Right hindlimb (tissue), 1 donor: ENCODE measurements at places on chromosomes 2 and 18.
A peak's percentile ranks its signal among the peaks of the same experiment; 100 is the strongest.

- no peak for DNase-seq
Observed at GRCh38 chr2:15377202-15377601, 183.9 kb downstream of the NBAS start.

- DNase-seq = no peak
Observed at GRCh38 chr18:76479351-76480238, 15.4 kb downstream of the ZNF516 start.

- DNase-seq = no peak
Observed at GRCh38 chr2:66872986-66873754, 438.2 kb downstream of the MEIS1 start.

DNA sequence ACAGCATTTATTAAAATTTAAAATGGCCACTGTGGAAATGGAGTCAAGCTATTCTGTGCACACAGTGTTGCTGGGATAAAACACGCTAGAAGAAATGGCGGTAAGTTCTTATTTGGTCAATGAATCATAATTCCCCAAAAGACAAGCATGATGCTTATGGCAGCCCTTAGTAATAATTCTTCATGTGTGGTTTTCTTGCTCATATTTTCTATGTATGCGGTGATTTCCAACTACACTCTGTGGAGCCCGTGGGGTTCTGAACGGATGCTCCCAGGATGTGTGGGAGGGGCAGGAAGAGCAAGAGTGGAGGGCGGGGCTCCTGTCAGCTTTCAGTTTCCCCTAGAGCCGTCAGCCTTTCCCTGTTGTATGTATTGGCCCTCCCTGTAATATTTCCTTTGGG is 91.7 kb upstream of the RMDN2 start:
- no peak for DNase-seq

- DNase-seq = peak; percentile 74
Observed at GRCh38 chr2:43210467-43211303, 15.7 kb downstream of the ZFP36L2 start.

GRCh38 chr2:64228126-64228678 is 84.0 kb upstream of the PELI1 start:
- peak; percentile 92 for DNase-seq

GRCh38 chr2:127401757-127402695 is 14.3 kb upstream of the MAP3K2 start:
- no peak for DNase-seq

DNA sequence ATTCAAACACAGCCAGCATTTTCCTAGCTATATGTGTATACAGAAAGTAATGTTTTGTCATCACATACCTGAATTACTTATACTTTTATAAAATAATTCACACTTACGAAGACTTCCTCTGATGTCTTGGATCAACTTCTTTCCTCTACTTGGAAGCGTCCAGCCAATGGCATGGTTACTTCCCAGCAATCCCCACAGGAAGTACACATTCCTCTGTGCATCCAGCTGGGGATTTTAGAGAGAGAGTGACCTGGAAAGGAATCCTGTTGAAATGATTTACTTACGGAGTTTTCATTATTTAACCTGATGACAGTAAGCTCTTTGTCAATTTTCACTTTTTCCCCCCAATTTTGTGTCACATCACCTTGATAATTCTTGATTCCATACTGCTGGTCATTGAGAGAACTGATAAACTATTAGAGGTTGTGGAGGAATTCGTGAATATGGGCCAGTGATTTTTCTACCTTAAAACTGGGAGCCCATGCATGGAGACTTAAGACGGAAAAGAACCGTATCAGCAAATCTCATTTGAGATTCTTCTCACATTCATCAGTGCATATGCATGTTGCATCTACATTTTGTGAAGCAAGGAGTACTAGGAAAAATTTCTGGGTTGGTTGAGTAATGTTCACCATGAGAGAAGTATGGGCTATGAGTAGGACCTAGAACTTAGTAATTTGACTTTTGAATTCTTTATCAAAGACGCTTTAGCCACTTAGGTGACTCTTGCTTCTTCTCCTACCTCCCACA is 9.0 kb upstream of the IL18R1 start:
- DNase-seq = no peak

DNA sequence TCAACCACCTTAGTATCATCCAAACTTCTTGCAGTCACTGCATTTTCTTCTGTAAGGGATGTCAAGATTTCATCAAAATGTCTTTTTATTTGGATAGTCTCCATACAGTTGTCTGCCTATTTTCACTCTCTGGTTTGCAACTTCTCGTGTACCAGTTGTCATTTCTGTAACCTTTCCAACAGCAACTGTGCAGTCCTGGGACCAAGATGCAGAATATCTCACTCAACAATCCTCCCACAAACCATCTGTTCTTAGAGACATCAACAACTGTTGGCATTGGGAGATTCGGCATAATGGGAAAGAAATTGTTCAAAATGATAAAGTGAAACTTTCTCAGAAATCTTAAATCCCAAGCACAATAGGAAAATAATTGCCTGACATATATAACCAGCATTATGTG is 933.6 kb upstream of the SLC39A10 start:
- DNase-seq = no peak

DNA sequence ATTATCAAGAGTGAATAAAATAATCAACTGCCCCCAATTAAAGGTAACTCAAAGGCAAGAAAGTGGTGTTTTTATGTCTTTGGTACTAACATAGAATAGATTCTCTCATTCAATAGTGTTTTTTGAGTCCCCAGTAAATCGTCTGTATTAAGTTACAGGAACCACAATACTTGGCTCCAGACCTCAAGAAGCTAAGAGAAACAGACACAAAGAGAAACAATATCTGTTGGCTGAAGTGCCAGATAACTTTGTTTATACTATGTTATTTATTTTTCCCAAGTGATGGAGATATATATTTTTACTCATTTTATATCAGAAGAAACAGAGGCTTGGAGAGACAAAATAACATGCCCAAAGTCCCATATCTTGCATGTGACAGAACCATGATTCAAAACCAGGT is 201.7 kb upstream of the HNRNPA3 start:
- DNase-seq = no peak

DNA sequence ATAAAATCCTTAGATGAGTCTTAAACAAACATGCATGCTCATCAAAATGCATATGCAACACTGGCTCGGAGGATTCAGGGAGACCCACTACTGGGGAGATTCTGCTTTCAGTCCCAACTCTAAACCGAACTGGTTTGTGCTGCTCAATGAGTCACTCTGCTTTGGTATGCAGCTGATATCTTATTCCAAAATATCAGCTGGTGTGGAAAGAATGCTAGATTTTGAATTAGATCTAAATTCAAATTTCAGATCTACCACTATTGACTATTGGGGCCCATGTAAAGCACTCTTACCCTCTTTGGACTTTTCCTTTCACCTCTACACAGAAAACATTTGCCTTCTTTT is 39.2 kb upstream of the TTN start:
- no peak for DNase-seq

DNA sequence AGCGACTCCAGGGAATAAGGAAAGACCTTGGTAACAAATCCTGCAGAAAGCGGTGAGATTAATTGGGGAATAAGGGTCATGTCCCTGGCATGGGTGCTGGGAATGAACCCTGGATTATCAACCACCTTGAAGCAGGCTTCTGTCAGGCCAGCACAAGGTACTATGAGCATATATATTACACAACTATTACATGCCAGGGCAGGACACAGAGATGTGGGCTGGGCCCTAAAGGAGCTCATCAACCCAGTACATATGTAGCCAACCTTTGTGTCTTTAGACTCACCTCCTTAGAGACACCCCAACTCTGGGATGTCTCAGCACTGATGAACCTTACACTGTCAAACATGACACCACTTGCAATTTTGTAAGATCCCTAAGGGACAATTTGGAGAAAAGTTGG is 3.4 kb downstream of the SFXN5 start:
- no peak for DNase-seq

GRCh38 chr2:235087832-235088495 is 136.1 kb downstream of the SH3BP4 start:
- DNase-seq = peak; percentile 88

GRCh38 chr2:237214963-237215362 is 129.3 kb downstream of the COPS8 start:
- DNase-seq = no peak

- no peak for DNase-seq
Observed at GRCh38 chr2:84796798-84797197, 84.1 kb downstream of the TRABD2A start.

DNA sequence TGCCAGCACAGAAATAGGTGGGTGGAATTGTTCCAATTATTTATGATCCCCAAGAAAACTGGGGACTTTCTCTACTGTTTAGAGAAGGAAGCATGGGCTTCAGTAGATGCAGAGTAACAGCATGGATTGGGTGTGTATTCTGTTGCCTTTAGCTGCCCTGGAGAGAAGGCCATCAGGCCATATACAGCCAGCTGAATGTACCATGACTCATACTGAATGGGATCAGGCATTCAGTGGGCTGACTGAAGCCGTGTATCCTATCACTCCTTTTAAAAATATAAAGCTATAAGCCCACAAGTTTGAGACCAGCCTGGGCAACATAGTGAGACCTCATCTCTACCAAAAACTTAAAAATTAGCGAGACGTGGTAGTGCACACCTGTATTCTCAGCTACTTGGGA is 16.7 kb upstream of the PLEKHM3 start:
- no peak for DNase-seq

DNA sequence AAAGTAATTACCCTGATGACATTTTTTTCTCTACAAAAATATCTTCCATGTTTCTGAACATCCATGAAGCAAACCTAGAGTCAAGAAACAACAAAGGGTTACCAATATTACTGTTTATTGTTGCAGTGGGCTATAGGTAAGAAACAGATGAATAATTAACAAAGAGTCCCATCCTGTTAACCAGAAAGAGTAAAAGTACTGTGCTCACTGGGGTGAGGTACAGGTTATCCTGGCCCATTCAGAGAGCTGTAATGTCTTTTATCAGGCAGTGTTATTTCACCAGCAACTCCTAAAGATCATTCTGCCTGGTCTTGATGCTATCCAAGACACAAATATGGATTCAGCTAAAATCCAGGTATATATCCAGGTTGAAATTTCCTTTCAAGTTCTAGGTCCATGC is 754.9 kb downstream of the SATB2 start:
- no peak for DNase-seq

DNA sequence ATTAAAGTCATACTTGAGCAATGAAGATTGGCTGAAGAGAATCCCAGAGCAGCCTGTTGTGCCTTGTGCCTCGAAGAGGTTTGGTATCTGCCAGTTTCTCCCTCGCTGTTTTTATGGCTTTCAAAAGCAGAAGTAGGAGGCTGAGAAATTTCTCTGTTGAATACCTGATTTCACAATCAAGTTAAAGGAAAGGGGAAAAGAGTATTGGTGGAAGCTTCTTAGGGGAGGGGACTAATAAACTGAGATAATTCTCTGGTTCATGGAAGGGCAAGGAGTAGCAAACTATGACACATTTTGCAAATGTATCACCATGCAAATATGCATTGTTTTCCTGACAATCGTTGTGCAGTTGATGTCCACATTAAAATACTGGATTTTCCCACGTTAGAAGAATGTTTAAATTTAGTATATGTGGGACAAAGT is at the start of gene IL1B:
Gene IL1B, minus strand, starts transcription at position 85 of the 423 bp plus-strand sequence. CDS start 550 bp downstream, outside the sequence.
- DNase-seq = no peak

- DNase-seq = no peak
Observed at GRCh38 chr2:229231328-229231868, 39.7 kb downstream of the PID1 start.

DNA sequence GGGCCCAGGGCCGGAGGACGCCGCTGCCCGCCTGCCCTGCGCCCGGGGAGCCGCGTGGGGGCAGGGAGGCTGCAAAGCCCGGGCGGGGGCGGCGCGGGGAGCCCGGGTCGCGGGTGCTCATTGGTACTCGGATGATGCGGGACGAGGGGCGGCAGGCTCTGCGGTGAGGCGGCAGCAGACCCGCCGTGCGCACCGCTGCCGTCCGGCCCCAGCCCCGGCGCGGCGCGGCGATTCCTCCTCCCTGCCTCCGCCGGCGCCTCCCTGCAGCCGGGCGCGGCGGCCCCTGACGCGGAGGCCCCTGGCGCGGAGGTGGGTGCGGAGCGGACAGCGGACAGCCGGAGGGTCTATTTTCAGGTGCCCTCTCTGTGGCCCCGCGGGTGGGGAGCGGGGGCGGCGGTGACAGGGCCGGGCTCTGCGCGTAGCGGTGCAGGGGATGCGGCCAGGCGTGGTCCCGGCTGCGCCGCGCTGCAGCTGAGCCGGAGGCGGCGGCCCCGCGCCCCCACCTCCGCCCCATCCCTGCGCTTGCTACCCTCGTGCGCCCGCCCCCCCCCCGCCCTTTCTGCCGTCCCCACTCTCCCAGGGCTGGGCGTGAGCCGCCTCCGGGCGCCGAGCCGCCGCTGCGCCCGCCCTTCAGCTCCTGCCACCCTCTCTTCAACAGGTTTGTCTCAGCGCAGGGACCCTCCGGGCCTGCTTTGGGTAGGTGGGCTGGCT is 640 bp downstream of the SPTBN1 start:
- DNase-seq = peak; percentile 72

- no peak for DNase-seq
Observed at GRCh38 chr2:39152504-39152903, 31.7 kb upstream of the SOS1 start.

DNA sequence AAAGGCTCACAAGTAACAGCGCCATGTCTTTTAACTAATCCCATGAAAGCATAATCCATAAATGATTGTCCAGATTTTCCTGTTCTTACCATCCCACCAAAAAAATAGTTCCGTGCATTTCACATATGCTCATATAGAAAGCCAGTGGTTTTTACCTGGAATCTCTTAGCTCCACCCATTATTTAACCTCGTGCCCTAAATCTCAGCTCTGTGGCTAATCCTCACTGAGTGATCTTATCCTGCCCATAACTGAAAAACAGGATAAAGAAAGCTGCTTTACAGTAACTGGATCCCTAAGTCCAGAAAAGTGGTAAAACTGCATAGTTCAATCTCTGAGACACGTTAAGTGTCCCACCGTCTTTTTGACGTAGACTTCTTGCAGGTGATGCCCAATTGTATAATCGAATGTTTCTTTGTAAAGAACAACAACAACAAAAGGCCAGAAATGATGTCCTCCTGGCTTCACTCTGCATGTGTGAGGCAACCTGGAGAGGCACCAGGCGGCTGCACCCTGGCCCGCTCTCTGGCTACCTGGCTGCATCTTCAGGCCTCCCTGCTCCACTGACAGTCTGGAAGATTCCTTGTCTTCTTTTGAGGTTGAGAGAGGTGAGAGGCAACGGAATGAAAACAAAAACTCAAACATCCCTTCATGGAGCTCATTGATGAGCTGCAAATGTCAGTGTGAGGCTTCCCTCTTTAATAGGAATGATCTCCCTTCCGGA is 38.6 kb downstream of the FEZ2 start:
- no peak for DNase-seq

GRCh38 chr2:8152392-8153257 is 529.2 kb upstream of the ID2 start:
- no peak for DNase-seq

DNA sequence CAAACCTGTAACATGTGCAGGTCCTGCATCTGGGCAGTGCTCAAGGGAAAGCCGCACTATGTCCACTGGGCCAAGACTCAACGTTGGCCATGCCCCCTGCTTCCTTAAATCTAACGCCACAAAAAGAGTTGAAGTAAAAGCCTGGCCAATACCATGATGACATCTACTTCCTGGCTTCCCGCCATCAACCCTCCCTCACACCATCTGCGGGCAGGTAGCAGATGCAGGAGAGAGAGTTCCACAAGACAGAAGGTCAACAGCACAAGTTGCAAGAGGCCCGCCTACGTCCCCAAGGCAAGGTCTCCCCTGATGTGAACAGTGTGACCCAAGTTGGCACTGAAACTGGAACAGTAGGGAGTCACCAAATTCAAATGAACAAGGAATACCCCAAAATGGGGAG is 48.4 kb downstream of the ABCG8 start:
- DNase-seq = no peak

- no peak for DNase-seq
Observed at GRCh38 chr2:10788855-10789254, 23.7 kb downstream of the PDIA6 start.

GRCh38 chr2:208265371-208265800 is 669 bp upstream of the PIKFYVE start:
- peak; percentile 45 for DNase-seq

GRCh38 chr18:45834306-45834705 is 8.8 kb downstream of the SIGLEC15 start:
- DNase-seq = no peak
